ENCODE measurements at places on chromosomes 13 and 19.
A peak's percentile ranks its signal among the peaks of the same experiment; 100 is the strongest.

- DNase-seq: no peak
These were observed 16.7 kb downstream of the YIPF2 start for GRCh38 chr19:10911579-10912363.

GRCh38 chr13:28885181-28885580 lies 65.0 kb downstream of the MTUS2 start:
- DNase-seq: no peak

DNA sequence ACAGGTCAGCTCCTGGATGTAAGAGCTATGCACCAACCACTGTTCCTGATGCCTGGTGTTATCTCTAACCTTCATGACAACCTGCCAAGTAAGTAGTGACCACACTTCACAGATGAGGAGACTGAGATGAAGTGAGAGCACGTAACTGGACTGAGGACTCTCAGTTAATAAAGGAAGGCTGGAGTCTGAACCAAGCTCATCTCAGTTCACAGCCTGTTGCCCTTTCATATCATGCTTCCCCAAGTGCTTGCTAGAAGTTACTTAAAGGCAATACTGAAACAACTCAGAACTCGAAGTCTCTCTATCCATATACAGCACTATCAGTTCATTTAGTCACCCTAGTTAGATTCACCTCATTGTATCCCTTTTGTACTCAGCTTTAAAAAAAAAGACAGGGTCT lies 119.7 kb downstream of the ABCC4 start:
- no peak for DNase-seq

DNA sequence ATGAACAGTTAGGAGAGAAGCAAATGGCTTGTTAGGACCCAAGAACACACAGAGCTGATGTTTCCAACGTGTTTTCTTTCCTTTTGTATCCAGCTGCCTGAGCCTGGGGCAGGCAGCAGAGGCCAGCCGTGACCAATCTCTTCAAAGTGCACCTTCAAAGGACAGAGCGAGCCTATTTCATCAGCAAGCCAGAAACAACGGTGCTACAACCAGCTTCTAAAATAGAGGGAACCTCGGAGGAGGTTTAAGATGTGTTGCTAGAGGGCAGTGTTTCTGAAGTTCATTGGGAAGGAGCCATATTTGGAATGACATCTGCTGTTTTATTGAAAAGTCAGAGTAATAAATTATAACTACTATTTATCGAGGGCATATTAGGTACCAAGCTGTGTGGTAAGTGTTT lies 56.2 kb upstream of the RFC3 start:
- peak; percentile 27 for DNase-seq

DNA sequence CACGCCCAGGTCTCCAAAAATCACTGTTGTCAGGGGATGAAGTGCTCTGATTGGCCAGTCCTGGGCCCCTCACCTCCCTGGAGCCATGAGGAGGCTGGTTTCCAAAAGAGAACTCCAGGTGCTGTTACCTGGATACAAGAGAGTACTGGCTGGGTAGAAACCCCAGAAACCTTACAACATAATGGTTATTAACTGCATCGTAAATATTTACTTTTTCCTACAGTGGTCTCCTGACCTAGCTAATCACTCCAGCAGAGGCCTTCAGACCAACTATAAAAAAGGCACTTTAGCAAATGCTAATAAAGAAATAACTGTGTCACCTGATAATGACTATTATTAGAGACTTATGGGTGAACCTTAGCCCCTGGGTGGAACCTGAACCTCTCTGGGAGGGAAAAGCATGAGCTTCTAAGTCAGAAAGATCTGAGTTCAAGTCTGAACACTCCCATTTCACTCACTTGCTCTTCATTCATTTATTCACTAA lies 1.5 kb upstream of the IGSF23 start:
- DNase-seq: no peak

DNA sequence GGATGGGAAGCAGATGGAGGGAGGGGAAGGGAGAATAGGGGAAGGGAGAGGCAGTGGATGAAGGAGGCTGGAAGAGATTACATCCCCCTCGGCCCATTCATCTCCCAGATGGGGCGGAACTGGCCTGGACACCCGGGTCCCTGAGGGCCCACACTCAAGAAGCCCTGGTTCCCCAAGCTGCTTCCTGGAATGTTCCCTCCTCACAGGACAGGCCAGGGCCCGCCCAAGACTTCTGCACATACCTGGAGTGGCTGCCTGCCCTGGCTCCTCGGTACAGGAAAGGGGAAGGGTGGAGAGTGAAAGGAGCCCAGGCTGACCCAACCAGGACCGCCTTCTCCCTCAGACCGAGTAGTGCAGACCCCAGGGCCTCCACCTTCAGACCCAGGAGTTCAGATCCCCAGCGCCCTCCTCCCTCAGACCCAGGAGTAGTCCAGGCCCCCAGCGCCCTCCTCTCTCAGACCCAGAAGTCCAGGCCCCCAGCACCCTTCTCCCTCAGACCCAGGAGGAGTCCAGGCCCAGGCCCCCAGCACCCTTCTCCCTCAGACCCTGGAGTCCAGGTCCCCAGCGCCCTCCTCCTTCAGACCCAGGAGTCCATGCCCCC lies 489 bp downstream of the NTF4 start:
- DNase-seq: no peak

GRCh38 chr13:93386116-93386515 lies 159.5 kb downstream of the GPC6 start:
- DNase-seq: no peak

- peak; percentile 99 for DNase-seq
These were observed 420 bp downstream of the ECH1 start for GRCh38 chr19:38831142-38831605.

- DNase-seq: peak; percentile 7
These were observed 393.7 kb downstream of the NDFIP2 start for GRCh38 chr13:79874396-79875360.

GRCh38 chr19:19548915-19549759 lies 11.1 kb downstream of the CILP2 start:
- no peak for DNase-seq

GRCh38 chr13:63086286-63086685 lies 1670.6 kb upstream of the PCDH20 start:
- DNase-seq: no peak

GRCh38 chr13:45529758-45530157 lies 65.0 kb downstream of the COG3 start:
- no peak for DNase-seq

DNA sequence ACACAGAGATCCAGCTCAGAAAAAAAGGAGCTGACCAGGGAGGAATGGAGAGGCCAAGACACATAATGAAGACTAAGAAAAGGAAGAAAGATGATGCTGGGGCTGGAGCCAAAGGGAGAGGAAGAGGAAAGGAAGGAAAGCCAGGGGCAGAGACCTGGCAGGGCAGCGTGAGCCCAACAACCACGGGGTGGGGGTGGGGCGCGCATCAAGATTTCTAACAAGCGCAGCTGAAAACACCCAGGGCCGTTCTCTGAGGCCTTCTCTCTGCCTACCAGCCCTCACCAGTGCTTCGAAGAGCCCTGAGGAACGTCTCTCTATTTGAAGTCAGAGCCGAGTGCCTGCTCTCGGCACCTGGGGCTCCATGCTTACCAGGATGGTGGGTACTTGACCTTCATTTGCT lies 23.6 kb upstream of the POU2F2 start:
- DNase-seq: no peak

DNA sequence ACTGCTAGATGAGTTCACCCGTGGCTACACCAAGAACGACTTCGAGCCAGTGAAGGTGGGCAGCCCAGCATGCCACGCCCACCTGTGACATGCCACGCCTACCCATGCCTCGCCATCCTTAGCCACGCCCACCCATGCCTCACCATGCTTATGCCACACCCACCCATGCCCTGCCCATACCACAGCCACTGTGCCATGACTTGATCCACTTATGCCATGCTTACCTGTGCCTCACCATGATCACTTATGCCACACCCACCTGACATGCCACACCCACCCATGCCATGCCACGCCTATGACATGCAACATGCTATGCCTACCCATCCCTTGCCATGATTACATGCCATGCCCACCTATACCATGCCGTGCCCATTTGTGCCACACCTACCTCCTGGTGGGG lies 12.9 kb upstream of the USE1 start:
- DNase-seq: no peak

DNA sequence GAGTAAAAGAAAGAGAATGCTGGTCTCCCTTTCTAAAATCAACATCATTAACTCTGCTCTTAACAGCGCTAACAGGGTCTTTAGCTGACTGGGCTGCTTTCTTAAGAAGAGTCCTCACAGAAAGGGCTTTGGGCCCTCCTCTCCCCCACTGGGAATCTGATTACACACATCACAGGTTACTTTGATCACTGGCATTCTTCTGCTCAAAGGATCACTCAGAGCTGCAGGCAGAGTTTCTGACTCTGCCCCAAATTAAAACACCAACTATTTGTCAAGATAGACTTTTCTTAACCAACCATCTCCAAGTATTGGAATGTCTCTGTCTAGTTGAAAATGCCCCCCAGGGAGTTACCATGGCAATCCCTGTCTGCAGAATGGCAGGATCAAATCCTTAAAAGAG lies 31.1 kb upstream of the SIAH3 start:
- no peak for DNase-seq

GRCh38 chr13:111912991-111913760 lies 153.8 kb upstream of the SOX1 start:
- DNase-seq: no peak

DNA sequence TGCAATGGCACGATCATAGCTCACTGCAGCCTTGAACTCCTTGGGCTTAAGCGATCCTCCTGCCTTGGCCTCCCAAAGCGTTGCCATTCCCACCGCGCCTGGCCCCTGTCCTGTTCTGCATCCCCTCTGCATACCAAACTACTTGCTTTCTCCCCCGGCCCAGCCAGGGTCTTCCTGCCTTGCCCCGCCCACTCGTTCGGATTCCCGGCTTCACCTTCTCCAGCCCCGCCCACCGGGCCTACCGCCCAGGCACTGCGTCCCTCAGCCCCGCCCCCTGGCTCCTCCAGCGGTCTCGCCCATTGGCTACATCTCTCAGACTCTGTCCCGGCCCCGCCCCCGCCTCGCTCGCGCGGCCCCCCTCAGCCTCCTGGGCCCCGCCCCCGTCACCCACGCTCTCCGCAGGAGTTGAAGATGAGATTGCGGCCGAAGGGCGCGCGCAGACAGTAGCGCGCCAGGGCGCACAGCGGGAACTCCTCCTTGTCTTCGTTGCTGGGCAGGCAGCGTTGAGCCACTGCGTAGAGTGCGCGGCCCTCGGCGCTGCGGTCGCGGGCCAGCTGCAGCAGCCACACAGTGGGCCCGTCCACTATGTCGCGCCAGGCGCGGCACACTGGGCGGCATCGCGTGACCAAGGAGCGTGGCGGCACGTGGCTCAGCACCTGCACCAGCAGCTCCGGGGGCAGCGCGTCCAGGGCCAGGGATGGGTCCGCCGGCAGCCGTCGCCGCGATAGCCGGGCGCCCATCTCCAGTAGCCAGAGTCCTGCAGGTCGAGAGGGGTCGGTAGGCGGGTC lies 19.0 kb downstream of the MRPS12 start:
- peak; percentile 16 for DNase-seq

- DNase-seq: no peak
These were observed 1369.8 kb downstream of the PCDH9 start for GRCh38 chr13:65860306-65860705.

- DNase-seq: no peak
These were observed 13.3 kb downstream of the BCAM start for GRCh38 chr19:44822177-44822576.

- DNase-seq: no peak
These were observed 282.6 kb downstream of the DCLK1 start for GRCh38 chr13:35848336-35849255.

DNA sequence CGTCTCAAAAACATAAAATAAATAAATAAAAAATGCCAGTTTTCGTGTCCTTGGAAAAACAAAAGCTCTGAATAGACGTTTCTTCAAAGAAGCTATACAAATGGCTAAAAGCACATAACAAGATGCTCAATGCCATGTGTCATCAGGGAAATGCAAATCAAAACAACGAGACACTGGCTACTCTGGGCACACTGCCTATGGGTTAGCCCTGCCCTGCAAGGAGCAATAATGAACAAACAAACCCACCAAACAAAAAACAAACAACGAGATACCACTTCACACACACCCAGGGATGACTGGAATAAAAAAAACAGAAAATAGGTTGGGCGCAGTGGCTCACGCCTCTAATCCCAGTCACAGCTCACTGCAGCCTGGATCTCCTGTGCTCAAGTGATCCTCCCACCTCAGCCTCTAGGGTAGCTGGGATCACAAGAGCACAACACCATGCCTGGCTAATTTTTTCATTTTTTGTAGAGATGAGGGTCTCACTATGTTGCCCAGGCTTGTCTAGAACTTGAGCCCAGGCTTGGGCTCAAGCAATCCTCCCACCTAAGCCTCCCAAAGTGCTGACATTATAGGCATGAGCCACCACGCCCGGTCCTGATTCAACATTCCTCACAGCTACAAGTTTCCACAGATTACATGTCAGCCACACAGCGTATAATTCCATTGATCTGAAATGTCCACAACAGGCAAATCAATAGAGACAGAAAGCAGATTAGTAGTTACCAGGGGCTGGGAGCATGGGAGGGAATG lies 15.5 kb upstream of the ISYNA1 start:
- peak; percentile 62 for DNase-seq

GRCh38 chr13:67369895-67370660 lies 139.9 kb upstream of the PCDH9 start:
- DNase-seq: peak; percentile 71

DNA sequence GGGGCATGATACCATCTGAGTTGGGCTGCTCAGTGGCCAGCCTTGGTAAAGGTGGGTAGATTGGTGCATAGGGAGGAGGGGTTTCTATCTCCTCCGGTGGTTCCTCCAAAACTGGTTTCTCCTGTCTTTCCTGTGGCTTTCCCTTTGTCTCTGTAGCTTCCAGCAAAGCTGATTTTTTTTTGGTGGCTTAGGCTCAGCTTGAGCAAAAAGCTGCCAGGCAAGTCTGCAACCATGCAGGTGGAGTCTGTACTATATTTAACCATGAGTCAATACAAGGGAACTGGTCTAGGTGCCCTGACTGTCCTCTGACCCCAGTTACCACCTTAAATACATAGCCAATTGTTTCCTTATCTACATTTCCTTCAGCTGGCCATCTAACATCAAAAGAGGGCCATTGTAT lies 64.0 kb upstream of the ZNF681 start:
- DNase-seq: no peak

GRCh38 chr13:40875583-40875982 lies 86.2 kb downstream of the SLC25A15 start:
- DNase-seq: no peak

DNA sequence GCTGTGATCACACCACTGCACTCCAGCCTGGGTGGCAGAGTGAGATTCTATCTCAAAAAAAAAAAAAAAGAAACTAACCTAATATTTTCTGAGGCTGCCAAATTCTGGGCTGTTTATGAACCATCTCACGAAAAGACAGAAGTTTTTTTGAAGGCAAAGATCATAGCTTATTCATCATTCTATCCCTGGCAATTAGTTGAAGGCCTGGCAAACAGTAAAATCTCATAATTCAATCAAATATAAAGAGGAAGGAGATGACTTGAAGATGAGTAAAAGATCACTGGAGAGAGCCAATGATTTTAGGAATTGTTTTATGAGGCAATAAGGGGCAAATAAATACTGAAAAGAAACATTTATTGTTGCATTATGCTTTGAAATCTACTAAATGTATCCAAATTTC lies 216.5 kb downstream of the DCLK1 start:
- DNase-seq: no peak

- DNase-seq: no peak
These were observed 42.4 kb downstream of the PCDH8 start for GRCh38 chr13:52806029-52806428.
